Activated T-cell treated with anti-CD3 and anti-CD28 coated beads, Interleukin-2, amount 50 U/mL, for 72 hours (primary cell): ENCODE measurements at places on chromosomes 11 and 22.

DNA sequence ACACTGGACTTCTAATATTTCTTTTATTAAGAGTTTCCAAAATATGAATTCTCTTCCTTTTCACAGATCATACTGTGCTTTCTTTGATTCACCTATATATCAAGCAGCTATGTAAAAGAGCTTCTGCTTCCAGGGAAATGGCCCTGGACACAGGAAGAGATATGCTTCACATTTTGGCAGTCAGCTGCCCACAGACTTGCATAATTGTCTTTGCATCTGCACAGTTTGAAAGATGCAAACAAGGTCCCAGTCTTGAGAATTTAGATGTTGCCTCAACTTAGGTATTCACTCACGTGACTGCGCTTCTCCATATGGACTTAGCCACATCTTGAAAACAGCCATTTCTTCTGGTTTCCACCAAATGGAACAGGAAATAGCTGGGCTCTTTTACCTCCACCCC lies 92.3 kb upstream of the POU2AF2 start:
- no peak for DNase-seq

DNA sequence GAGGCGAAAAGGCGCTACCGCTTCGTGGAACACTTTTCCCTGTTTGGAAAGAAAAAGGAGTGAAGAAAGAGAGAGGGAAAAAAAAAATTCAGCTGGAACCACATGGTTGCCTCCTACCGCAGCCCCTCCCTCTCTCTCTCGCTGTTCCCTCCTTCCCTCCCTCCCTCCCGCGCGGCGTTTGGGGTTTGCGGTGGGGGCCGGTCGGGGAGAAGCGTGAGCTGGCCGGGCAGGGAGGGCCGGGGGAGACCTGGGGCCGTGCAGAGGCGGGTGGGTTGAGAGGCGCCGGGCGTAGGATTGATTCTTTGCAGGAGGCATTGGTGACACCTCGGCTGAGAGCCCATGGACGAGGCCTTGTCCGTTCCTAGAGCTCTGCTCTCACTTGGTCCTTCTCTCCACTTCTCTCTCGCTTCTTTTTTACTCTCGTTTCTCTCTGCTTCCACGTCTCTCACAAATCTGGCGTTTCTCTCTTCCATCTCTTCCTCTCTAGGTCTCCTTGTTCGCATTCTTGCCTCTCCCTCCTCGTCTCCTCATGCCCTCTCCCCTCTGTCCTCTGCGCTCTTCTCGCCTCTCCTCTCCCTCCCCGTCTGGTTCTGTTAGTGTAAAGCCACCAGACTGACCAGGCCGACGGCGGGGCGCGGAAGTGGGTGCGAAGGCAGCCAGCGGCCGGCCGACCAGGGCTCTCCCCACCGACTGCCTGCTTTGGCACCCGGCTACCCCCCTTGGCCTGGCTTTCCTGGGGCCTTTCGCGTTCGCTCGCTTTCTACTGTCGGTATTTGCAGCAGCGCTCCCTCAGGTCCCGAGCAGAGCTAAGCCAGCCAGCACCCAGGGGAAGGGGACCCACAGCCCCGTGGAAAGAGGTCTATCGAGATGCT lies at the start of gene CLMP:
CLMP (minus strand) TSS at position 61 of the 872 bp plus-strand sequence. CDS start 308 bp downstream, outside the sequence.
- peak; percentile 17 for DNase-seq

DNA sequence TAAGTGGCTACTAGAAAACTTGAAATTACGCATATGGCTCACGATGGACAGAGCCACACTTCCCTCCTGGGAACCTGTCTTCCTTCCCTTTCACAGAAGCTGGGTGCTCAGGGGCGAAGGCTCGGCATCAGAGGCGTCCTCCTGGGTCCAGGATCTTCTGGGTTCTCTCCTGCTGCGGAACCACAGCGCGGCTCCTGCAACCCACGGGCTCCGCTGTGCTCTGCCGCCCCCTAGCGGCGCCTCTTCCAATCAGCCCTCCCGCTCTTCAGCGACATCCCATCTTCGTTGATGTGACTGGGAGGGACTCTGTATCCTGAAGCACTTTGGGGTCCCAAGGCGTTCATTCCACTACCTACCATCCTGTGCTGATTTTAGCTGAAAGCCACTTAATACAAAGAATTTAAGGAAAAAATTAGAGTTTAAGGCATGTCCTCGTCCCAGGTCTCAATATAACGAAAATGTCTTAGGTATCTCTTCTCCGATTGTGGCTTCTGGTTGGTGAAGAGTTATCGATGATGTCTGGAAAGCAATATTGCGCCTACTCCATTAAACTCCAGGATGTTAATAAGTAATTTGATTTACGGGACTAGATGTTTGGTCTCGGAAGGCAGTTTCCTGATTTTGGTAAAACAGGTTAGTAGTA lies 14.8 kb upstream of the RPS3 start:
- DNase-seq = peak; percentile 88

GRCh38 chr11:116234989-116235568 lies 537.7 kb downstream of the BUD13 start:
- no peak for DNase-seq

- DNase-seq = no peak
Measured at GRCh38 chr22:24981066-24981465, 28.6 kb downstream of the KIAA1671 start.

DNA sequence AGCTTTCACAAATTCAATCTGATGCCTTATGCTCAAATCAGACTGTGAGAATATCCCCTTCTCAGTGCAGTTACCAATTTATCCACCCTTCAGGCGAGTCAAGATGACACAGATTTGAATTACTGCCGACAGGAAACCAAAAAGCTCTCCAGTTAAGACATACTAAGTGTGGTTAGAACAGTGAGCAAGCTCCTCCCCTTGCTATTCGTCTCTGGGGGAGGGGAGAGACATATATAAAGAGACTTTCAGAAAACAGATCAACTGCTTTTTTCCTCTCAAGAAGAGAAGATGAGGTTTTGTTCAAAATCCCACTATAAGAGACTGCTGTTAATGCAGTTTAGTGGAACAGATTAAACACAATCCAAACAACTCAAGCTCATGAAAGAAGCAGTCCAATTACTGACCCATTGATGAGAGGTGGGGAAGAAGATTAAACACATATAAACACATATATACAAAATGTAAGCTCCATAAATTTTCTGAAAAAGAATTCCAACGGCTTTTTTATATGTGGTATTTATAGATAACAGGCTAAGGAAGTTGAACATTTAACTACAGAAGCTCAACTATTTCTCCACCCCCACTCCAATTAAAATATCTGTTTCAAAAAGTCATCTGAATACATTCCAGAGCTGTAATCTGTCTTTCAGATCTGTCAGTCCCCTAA lies 102.7 kb downstream of the MRTFA start:
- peak; percentile 67 for DNase-seq

DNA sequence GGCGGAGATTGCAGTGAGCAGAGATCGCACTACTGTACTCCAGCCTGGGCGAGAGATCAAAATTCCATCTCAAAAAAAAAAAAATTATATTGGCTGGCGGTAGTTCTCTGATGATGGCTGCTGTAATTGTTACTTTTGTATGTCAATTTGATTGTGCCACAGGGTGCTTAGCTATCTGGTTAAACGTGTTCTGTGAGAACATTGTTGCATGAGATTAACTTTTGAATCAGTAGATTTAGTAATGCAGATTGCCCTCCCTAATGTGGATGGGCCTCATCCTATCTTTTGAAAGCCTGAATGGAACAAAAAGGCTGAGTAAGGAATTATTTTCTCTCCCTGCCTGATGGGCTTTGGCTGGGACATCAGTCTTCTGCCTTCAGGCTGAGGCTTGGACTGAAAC lies 654.2 kb downstream of the OPCML start:
- DNase-seq = no peak

- DNase-seq = no peak
Measured at GRCh38 chr22:31229402-31230079, 17.4 kb downstream of the LIMK2 start.

- DNase-seq = no peak
Measured at GRCh38 chr11:22670830-22671229, 4.4 kb downstream of the GAS2 start.

GRCh38 chr11:17405232-17406005 lies 17.0 kb upstream of the KCNJ11 start:
- DNase-seq = no peak

DNA sequence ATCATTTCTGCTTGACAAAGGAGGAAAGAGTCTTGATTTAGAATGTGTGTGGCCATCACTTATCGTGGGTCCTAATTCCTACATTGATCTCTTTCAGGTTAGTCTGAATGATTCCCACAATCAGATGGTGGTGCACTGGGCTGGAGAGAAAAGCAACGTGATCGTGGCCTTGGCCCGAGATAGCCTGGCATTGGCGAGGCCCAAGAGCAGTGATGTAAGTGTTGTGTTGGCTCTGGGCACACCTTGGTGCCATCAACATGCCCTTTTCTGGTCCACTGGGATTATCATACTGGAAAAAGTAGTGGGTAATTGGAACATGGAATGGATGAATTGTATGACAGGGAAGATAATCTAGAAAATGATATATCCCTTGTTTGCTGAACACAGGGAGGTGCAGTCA lies 17.1 kb upstream of the SORL1-AS1 start:
- no peak for DNase-seq

DNA sequence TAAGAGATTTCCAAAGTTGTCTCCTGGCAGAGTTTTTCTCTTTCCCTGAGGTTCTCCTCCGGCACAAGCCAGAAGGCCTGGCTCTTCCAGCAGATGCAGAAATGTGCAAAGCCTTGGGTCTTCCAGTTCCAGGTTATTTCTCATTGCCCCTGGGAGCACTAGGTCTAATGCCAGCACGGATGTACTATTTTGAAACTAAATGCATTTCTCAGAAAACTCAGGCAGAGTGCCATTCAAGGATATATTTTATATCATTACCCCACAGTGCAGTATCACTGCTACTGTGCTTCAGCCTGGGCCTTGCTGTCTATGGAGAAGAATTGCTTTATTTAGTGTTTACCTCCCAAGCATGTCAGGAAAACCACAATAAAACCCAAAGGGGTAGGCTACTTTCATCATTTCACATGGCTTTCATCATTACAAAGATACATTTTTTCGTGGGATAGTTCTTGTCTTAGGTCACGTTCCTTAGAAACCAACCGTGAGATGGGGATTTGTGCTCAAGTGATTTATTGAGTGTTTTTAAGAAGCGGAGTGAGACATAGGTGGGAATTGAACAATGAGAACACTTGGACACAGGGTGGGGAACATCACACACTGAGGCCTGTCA lies 22.4 kb upstream of the FZD4 start:
- no peak for DNase-seq

GRCh38 chr11:11988099-11988651 lies 20.3 kb downstream of the DKK3 start:
- DNase-seq = no peak

DNA sequence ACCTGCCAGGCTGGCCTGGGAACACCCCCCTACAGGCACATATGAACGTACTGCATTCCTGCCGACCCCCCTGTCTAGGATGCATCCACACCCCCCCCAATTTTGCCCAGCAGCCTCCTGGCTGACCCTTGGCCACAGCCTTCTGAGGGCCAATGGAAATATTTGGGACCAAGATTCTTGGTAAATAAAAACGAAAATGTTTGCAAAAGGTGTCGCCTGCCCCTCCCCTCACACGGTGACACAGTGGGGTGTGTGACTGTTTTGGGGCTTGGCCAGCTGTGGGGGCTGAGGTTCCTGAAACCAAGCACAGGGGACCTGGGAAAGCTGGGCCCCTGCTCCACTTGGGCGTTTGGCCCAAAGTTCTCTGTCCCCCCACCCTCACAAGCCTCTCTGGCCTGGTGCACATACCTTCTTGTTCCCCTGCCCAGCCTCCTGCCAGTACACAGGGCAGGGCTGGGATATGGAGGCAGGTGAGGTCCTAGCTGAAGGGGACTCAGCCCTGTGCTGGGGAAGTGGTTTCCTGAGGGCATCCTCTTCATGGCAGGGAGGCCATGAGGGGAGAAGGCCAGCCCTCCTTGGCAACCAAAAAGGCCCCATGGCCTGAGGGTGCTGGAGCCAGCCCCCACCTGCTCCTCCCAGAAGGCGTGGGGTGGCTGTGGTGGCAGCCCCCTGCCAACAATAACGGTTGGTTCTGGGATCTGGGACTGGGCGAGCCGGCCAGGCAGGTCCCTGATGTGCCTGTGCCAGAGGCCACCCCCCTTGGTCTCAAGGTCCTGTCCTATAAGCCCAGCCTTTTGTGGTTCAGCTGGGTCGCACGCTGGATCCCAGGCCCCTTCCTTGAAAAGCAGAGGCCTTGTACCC lies 2.1 kb upstream of the CRACR2B start:
- DNase-seq = no peak

DNA sequence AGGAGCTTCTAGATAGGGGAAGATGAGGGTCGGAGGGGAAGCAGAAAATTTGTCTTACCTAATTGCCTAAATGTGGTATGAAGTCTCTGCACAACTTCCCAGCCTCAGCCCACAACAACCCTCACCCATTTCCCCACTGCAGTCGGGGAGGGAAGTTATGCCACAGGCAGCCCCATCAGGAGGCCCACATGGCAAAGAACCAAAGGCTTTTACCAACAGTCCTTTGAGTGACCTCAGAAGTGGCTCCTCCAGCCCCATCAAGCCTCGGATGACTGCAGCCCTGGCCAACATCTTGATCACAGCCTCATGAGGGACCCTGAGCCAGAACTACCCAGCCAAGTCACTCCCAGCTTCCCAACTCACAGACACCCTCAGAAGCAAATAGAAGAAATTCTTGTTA lies 54.8 kb downstream of the CHST1 start:
- DNase-seq = no peak

- DNase-seq = no peak
Measured at GRCh38 chr11:69970785-69971535, 107.2 kb upstream of the ANO1 start.

DNA sequence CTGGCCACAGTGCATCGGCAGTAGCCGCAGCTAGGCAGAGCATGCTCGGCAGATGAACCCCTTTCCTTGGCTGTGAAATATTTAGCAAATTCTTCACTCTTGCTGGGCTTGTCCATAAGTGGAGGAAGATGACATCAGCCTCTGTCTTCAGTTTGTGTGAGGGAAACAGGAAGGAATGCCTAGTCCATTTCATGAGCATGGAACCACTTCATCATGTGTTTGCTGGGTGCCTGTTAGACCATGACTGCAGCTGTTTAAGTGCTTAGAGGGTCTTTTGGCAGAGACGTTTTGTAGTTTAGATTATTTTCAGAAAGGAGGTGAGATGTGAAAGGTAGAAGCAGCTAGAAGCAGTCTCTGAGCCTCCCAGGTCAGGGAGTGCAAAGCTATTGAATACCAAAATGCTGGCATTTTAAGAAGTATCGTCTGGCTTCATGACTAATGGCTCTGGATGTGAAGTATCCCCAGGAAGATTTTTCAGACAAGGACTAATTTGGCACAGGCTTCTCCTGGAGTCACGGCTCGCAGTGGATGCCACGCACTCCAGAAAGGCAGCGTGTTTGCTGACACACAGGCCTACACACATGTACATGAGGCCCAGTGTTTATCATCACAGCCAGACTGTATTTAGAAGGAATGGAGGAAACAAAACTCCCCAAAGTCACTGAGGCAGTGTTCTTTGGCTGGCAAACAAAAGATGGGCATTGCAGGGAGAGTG lies 43.1 kb upstream of the GRAMD1B start:
- DNase-seq = no peak

GRCh38 chr22:19870153-19871022 lies 15.7 kb upstream of the GNB1L start:
- DNase-seq = no peak

GRCh38 chr11:127350476-127350875 lies 349.9 kb upstream of the KIRREL3 start:
- DNase-seq = no peak

GRCh38 chr11:14140991-14141390 lies 178.5 kb downstream of the SPON1 start:
- DNase-seq = no peak

- DNase-seq = no peak
Measured at GRCh38 chr11:134460062-134460561, 48.1 kb upstream of the B3GAT1 start.

GRCh38 chr22:36182857-36183256 lies 18.8 kb downstream of the APOL4 start:
- no peak for DNase-seq
